ENCODE measurements at places on chromosomes 1 and 21.
A peak's percentile ranks its signal among the peaks of the same experiment; 100 is the strongest.

DNA sequence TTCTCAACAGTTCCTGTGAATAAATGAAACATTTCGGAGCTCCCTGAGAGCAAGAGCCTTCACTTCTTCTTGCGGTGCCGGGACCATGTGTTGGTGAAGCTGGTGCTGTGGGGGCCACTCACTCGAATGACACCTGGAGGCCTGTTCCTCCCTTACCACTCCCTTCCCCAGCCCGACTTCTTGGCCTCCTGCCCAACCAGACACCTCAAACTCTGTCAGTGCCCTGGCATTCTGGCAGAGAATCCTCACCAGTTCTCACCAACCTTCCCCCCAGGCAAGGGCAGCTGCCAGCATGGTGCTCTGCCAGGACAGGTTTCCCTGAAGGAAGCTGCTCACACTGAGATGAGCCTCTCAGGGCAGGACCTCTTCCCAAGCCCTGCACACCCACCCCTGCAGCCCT lies 68.3 kb downstream of the MPZL1 start:
- DNase-seq, result no peak

- DNase-seq, result peak; percentile 85
Measured at GRCh38 chr1:32773018-32773763, 44.0 kb downstream of the YARS1 start.

DNA sequence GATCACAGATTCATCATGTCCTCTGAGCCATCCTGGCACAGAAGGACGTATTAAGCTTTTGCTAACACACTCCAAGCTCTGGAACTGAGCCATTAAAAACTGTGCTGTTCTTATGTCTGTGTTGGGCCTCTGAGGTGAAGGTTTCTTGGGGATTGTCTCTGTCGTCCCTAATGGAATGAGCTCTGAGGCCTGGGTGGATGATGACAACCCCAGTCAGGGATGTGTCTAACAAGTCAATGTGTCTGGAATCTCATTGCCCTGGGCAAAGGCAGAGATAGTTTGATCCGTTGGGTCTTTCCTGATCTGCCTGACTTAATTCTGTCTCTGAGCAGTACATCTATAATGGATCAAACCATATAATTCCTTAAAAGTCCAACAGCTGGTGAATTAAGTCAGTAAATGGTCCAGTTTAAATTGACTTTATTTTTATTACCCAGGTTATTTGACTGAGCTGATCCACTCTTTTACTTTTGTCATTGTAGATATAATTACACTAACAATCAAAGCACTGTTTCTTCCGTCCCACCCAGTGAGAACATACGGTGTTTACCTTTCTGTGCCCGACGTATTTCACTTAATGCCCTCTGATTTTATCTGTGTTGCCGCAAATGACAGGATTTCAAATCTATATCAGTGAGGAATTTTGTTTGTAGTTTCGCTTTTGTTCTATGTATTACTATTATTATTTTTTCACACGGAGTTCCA lies 38.8 kb upstream of the OR2B11 start:
- DNase-seq, result no peak

DNA sequence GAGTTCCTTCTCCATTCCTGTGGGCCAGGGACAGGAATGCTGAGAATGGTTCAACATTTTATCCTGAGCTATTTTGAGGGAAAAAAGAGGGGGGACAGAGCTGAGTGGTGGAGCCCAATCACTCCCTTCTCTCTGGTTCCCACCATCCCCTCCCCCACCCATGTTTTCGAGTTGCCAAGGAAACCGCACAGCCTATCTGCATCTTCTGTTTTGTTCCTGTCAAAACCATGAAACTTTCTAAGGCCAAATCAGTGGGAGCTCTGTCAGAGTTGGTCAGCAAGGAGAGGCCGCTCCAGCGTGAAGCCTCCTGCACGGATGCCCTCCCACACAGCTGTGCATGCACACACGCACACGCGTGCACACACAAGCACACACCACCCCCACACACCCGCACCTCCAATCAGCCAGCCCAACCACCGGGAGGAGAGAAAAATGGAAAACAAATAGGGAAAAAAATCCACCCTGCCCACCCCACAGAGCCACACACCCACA lies 54.5 kb upstream of the ATP2B4 start:
- DNase-seq, result peak; percentile 54

DNA sequence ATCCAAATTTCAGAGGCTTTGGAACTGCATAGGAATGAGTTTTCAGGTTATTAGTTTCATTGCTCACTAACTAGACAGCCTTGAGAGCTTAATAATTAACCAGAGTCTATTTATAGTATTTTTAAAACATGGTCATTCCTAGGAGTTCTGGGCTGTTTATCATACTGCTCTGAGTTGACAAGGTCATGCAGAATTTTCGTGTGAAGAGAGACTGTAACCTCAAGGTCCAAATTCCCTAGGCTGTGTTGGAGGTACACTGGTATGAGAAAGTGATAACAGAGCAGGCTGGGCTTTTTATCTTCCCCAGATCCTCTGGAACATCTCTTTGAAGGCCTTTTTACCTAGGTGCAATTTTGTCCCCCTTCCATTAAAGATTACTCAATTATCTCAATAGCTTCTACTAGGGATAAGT lies 736.3 kb downstream of the LTN1 start:
- DNase-seq, result no peak

GRCh38 chr1:66261364-66261763 lies 272.6 kb upstream of the SGIP1 start:
- no peak for DNase-seq
